A549 treated with CpdA at 1 μM for 4 hours (cell line): ENCODE measurements at places on chromosomes 1 and 21. TPM values are rescaled to one million over a fixed set of nuclear protein-coding genes. Genes with fewer than 3 reads are reported as not detected.

Gene NR1I3
- total RNA-seq: 0.03 TPM in 1 of 5 replicates, not detected in the others

Gene AVPR1B
- not detected in 5 replicates for total RNA-seq

Gene AGT
- 0.06 to 0.20 TPM (median 0.08 TPM) in 5 replicates for total RNA-seq

Gene ALDH4A1
- 11.7 to 14.9 TPM (median 13.8 TPM) in 5 replicates for total RNA-seq

Gene C1orf115
- total RNA-seq: 4.4 to 5.8 TPM (median 5.2 TPM) in 5 replicates

Gene ASTN1
- not detected in 5 replicates for total RNA-seq

Gene NR5A2
- total RNA-seq: 6.2 to 8.4 TPM (median 6.5 TPM) in 5 replicates

Gene KCNJ9
- 0.06 TPM in 1 of 5 replicates, not detected in the others for total RNA-seq

Gene RHBDL2
- total RNA-seq: 1.9 to 3.1 TPM (median 2.2 TPM) in 5 replicates

Gene PRELP
- 0.02 TPM in 1 of 5 replicates, not detected in the others for total RNA-seq

Gene SRM
- 139 to 226 TPM (median 216 TPM) in 5 replicates for total RNA-seq

Gene RNU1-1
- not detected in 5 replicates for total RNA-seq

Gene C1orf210
- not detected in 5 replicates for total RNA-seq

Gene KCNK2
- 0.10 to 0.15 TPM (median 0.12 TPM) in 4 of 5 replicates, not detected in the other for total RNA-seq

Gene MAST2
- total RNA-seq: 19.2 to 23.7 TPM (median 21.6 TPM) in 5 replicates

Gene ST6GALNAC5
- total RNA-seq: not detected in 5 replicates
